Gastroesophageal sphincter (tissue), 4 donors: ENCODE measurements at places on chromosomes 3 and 15. TPM values are rescaled to one million over a fixed set of nuclear protein-coding genes. Genes with fewer than 3 reads are reported as not detected.

Gene PPM1L
- total RNA-seq: 48.8 TPM

Gene CLDN16
- not detected for total RNA-seq

Gene FHIT
- 1.4 TPM for total RNA-seq

Gene PPP1R14D
- not detected for total RNA-seq

Gene DNAJA4
- 9.9 TPM for total RNA-seq

DNA sequence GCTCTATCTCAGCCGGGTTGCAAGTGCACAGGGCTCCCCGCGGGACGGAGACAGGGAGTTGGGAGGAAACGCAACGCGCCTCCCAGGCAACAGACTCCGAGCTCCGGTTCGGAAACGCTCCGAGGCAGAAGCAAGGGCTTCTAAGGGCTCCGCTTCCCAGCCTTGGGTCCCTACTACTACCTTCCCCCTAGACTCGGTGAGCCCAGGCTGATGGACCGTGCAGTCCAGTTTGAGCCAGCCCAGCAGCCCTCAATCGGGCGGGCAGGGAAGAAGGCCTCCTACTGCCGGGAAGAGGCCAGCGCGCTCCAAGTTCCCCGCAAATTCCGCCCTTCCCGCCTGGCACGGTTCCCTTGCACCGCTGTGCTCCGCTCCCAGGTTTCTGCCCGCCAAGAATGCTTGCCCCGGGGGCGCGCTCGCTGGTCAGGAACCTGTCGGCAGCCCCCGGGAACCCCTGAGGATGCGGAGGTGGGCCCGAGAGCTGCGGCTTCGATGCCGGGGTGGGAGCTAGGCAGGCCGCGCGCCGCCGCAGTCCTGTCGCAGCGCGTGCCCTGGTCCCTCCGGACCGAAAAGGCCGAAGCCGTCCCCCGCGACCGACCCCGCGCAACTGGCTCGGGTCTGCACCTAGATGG lies 728 bp downstream of the TRANK1 start:
- ATAC-seq: peak; percentile 75

- no peak for ATAC-seq
Measured at GRCh38 chr3:154184582-154184981, 63.4 kb downstream of the ARHGEF26 start.

DNA sequence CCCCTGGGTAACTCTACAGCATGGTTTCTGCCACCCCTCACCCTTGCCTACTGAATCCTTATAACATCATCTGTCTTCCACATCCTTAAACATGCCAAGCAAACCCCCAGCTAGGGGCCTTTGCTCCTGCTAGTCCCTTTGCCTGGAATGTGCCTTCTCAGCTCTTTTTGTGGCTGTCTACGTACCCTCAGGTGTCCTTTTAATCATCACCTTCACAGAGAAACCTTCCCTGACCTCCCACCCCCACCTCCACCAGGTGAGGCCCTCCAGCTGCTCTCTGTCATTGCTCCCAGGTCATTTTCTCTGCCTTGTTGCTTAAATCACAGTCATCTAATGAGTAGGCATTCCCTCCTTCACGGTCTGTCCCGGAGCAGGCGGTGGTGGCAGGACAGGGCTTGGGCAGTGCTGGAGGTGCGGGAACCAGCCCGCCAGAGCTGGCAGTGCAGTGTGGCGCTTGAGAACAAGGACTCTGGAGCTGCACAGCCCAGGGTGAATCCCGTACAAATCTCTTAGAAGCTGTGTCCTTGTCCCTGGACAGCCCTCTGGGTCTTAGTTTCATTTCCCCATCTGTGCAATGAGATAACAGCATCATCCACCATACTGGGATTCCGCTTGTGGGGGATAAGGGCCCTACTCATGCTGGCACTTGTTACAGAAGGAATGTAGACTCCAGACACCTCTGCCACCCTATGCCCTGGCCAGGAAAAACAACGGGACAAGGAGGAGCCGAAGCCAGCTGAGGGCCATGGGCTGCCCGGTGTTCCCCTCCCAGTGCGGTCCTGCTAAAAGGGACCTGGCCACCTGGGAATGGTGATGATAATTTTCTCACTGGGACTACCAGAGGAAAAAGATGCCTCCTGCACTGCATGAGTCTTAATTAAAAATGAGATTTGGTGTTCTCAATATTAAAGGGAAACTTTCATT lies 52.1 kb upstream of the IQSEC1 start:
- no peak for ATAC-seq
